Spleen (tissue), 13 donors: ENCODE measurements at places on chromosomes 11 and 22. TPM values are rescaled to one million over a fixed set of nuclear protein-coding genes. Genes with fewer than 3 reads are reported as not detected.
A peak's percentile ranks its signal among the peaks of the same experiment; 100 is the strongest.

Gene BLID
- total RNA-seq: not detected

Gene C11orf97
- not detected for total RNA-seq

Gene MS4A3
- total RNA-seq: 1.7 TPM

- H3K27ac ChIP-seq: no peak overlapping the region
- no peak for DNase-seq
- no peaks in the 10 kb centered on the region for H3K27me3 ChIP-seq
- H3K4me1 ChIP-seq: no peaks in the 10 kb centered on the region
Observed at GRCh38 chr11:37497326-37497725, 899.3 kb upstream of the RAG2 start.

DNA sequence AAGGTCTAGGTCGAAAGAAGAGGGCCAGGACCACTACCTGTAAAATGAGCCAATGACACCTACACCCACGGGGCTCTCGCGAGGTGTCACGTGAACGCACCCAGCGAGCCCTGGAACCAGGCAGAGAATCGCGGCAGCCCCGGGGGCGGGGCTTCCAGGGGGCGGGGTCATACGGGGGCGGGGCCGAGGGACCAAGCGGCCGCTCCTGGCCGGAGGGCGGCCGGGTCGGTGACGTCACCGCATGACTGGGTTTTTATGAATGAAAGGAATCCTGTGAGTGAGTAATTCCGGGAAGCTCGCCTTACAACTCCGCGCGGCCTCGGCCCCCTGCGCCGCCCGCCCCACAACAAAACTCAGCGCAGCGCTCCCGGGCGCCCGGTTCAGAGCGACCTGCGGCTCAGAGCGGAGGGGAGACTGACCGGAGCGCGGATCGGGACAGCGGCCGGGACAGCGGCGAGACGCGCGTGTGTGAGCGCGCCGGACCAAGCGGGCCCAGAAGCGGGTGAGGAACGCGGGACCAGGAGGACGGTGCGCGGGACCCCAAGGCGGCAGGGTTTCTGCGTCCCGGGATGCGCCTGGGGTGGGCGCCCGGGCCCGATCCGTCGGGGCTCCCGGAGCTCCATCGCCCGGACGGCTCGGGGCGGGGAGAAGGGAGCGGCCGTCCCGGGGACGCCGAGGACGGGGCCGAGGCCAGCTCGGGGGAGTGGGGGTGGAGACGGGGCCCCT, at the start of gene MAFF:
MAFF (plus strand) TSS at position 284 of the 726 bp plus-strand sequence. CDS start 11,860 bp downstream, outside the sequence.
- peaks cover 8% of the 10 kb centered on the region for H3K4me1 ChIP-seq
- peak; percentile 97 for DNase-seq
- H3K27me3 ChIP-seq: no peaks in the 10 kb centered on the region
- peak within 1 kb of the TSS; percentile 81 for H3K4me3 ChIP-seq

- H3K27me3 ChIP-seq: peaks cover 29% of the 10 kb centered on the region
- H3K4me3 ChIP-seq: peak overlapping the region; percentile 34
- peaks cover 56% of the 10 kb centered on the region for H3K4me1 ChIP-seq
- no peak for DNase-seq
- no peak overlapping the region for H3K27ac ChIP-seq
Observed at GRCh38 chr11:65786008-65786785, 666 bp upstream of the OVOL1 start.

GRCh38 chr22:22180738-22181285, 63.8 kb upstream of the VPREB1 start:
- H3K27me3 ChIP-seq: no peaks in the 10 kb centered on the region
- no peak overlapping the region for H3K27ac ChIP-seq
- no peaks in the 10 kb centered on the region for H3K36me3 ChIP-seq
- no peak overlapping the region for H3K4me3 ChIP-seq
- H3K4me1 ChIP-seq: no peaks in the 10 kb centered on the region

GRCh38 chr11:39144351-39145130, 2314.9 kb downstream of the LRRC4C start:
- H3K27ac ChIP-seq: no peak overlapping the region
- no peaks in the 10 kb centered on the region for H3K36me3 ChIP-seq
- no peaks in the 10 kb centered on the region for H3K27me3 ChIP-seq
- H3K4me1 ChIP-seq: no peaks in the 10 kb centered on the region
